ENCODE measurements at places on chromosomes 5 and 9.
A peak's percentile ranks its signal among the peaks of the same experiment; 100 is the strongest.

- peak; percentile 60 for ATAC-seq
Measured at GRCh38 chr9:124594225-124594624, 87.0 kb upstream of the NR5A1 start.

DNA sequence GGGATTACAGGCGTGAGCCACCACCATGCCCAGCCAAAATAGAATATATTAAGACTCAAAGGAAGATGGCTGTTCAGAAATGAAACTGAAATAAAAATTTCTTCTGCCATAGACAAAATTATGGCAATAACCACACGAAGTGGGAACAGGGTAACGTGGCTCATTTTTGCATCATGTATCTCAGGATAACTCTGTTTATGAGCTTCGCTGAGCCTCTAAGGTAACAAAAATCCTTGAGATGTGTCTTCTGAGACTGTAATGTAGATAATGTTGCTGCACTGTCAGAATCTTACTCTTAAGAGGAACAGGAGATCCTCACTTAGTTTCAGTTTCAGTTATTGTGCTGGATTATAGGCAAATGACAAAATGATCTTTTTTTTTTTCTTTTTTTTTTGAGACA lies 153.8 kb downstream of the GOLPH3 start:
- no peak for ATAC-seq

- ATAC-seq = no peak
Measured at GRCh38 chr5:88539026-88539425, 270.4 kb upstream of the TMEM161B start.

DNA sequence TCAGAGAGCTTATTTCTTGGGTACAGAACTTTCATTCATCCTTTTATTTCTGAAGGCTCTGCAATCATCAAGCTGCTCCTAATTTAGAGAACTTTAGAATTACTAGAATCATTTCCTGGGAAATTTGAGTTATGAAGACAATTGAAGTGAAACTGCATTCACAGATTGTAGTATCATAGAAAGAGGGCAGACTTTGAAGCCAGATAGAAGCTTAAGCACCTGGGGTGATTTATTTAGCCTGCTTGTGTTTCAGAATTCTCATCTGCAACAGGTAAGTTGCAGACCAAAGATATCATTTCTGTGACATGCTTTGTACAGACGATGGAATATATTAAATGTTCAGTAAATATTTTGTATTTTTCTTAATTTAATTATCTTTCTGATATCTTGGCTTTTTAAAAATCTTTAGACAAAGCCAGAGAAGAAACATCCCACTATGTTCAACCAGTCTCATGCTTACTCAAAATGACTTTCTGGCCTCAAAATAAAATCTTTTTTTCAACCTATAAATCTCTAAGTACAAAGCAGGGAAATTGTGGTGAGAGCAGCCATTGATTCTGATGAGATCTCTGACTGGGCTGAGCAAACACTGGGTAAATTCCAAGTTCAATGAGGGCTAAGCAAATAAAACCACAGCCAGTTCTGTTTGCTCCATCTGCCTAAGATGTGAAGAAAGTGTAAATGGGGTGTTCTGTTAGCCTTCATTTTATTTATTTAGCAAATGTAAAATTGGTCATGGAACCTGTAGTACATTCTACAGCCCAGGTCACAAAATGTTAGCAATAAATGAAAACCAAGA lies 264.7 kb upstream of the CCNG1 start:
- no peak for ATAC-seq

GRCh38 chr5:23411994-23412393 lies 95.4 kb upstream of the PRDM9 start:
- no peak for ATAC-seq

GRCh38 chr5:117457656-117458055 lies 883.0 kb upstream of the SEMA6A start:
- ATAC-seq = no peak

DNA sequence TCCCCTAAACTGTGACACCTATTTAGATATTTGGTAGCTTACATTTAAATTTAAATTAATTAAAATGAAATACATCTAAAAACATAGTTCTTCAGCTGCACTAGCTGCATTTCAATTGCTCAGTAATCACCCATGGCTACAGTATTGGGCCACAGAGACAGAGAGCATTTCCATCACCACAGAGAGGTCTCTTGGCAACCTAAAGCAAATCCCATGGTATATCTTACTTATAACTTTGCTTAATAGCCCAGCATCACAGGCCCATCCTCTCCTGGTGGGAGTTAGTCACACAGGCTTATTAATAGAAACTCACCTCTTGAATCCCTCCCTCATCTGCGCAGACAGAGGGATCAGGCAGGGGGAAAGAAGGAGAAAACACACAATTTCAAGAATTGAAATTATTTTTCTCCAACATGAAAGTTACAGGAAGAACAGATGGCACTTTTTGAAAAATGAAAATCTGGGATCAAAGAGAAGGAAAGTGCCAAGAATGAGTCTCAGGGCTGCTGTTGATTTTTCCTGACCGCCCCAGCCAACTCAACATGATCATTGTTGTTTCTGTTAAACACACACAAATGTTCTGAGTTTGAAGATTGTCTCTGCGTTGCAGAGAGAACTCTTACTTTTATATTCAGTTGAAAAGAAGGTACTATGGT lies 144.6 kb downstream of the CMYA5 start:
- no peak for ATAC-seq

DNA sequence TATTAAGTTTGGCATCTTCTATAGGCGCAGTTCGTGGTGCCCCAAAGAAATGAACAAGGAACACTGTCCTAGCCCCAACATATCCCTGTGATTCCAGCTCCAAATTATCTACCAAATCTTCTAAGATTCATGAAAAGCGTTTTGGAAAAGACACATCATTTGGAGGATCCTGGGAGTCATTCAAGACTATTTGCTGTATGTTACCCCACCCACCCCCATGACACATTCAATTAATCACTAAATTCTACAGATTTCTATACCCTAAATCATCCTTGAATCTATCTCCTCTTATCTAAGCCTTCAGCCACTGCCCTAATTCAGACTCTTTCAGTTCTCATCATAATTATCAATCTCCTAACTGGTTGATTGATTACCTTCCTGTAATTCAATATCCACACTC lies 5.5 kb upstream of the RUSC2 start:
- ATAC-seq = no peak

DNA sequence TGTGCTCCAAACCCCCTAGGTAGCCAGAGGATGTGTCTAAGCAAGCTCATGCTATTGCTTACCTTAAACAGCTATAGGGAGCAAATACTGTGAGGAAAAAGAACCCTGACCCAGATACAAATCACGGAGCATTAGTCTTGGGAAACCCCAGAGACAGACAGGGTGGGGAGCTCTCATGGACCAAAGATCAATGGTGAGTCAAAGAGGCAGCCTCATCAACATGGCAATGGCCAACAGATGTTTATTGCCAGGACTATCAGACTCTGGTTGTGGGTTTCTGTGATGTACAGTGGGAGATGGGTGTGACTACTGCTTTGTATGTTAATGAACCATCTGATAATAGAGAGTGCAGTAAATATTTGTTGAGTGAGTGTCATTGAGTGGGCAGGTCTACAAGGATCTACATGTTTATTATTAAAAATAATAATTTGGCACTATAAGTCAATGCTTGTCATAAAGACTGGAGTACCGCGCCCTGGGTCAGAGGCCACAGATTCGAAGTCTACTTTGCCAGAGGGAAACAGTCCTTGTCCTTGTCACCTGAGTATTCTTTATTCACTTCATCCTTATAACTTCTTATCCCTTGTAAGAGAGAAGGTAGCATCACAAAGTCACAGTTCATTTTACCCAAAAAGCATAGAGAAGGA lies 56.5 kb upstream of the RAI14 start:
- no peak for ATAC-seq

DNA sequence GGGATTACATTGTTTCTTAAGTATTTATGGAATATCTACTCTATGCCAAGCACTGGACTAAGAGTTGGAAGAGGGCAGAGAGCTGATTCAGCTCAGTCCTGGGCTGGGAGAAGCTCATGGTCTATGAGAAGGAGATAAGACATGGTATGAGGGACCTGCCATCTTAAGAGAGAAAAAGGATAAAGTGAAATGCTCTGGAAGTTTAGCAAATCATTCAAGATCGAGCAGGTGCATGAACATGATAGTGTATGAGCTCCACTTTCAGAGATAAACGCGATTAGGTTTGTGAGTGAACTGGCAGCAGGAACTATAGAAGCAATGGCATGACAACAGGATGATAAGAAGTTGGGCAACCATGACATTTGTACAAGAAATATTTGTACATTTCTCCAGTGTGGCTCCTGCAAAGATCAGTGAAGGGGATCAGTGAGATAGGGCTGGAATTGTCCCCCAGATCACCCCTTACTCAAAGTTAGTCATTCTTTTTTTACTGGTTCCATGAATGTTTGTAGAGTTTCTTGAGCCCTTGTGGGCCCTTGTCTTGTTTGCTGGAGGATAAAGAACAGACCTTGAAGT lies 26.6 kb upstream of the CCDC180 start:
- no peak for ATAC-seq

DNA sequence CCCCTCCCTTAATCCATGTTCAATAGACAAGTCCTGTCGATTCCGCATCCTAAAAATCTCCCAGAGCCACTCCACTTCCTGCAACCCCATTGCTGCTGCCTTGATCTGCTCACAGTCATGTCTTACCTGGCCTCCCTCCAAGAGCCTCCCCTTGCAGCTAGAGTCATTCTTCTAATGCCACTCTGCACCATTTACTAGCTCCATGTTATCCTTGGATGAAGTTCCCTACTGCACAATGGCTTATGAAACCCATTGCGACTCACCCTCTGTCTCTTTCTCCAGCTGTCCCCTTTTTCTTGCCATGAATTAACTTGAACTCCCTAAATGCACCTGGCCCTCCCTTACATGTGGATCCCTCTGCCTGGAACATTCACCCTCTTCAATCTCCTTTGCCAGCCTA lies 39.5 kb downstream of the MEGF10 start:
- ATAC-seq = no peak

DNA sequence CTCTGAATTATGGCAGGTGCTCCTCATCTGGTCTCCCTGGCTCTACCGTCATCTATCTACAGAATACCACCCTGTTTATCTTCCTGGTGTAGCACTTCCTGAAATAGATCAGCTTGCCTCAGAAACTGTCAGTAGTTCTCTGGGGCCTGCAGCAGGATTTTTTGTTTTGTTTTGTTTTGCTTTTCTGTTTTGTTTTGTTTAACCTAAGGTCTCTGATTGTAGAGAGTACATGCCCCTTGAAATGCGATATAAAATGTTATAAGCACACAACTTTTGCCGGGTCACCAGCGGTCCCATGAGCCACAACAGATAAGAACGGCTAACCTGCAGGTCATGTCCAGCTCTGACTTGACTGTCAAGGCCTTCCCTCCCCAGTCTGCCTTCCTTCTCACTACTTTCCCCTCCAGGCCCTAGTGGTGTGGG lies 26.6 kb upstream of the CREBRF start:
- ATAC-seq = no peak

DNA sequence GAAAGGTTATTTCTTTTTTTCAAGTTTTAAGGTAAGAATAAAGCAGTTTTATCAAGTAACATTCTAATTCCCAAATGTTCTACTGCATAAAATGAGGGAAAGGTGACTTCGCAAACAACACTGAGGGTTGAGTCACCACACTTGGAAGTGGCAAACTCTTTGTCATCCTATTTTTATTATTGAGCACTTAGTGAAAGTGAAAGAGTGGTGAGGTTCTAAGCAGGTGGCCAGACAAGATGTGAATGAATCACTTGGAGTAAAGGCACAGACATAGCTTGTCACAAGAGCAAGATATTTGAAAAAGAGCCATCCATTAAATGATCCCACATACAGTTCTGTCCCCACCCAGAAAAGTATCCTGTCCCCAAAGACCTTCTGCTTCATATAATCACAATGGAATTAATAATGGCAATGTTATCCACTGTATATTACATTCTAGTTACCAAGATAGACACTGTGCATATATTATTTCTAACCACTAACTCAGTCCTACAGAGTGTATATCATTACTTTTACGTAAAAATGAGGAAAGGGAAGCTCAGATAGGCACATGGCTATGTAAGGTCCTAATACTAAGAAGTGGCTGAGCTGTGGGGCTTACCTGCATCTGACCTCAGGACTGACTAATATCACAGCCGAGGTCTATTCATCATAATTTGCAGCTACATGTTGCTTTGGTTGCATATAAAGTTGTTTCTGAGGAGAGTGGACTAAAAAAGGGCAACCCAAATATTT lies 730.4 kb upstream of the MEF2C start:
- no peak for ATAC-seq

GRCh38 chr9:9620736-9621135 lies 992.1 kb downstream of the PTPRD start:
- no peak for ATAC-seq

DNA sequence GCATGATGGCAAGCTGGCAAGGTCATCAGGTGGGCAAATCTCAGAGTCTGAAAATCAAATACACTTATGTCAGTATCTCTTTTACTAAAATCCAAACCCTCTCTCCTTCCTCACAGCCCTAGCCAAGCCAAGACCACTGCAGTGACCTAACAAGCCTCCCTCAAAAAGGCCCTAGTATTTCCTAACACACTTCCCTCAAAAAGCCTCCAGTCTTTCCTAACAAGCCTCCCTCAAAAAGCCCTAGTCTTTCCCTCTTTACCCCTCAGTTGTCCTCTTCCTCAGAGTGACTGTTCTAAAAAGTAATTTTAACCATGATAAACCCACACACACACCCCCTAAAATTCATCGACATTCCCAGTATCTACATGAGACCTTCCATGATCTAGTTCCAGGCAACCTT lies 140.0 kb downstream of the CDK5RAP2 start:
- ATAC-seq = no peak

DNA sequence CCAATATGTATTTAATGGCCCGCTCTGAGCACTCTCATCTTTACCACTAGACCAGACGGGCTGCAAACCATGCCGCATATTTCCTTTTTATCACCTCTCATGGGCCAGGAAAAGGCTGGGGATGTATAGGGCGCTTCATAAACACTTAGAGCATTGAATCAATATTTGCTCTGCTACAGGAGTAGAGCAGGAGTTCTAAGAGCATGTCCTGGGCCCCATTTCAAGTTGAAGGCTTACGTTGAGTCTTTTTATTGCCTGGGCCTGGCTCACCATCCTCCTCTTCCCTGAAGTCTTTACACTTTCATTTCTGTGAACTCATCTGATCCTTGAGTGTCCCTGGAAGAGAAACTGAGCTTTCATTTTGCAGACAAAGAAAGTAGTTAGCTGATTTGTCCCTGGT lies 112.4 kb downstream of the FSTL4 start:
- ATAC-seq = no peak
